Stimulated activated CD4-positive, alpha-beta T cell treated with anti-CD3 and anti-CD28 coated beads, Interleukin-4, amount 100 ng/mL, for 48 hours (primary cell): ENCODE measurements at places on chromosomes 11 and 22.

DNA sequence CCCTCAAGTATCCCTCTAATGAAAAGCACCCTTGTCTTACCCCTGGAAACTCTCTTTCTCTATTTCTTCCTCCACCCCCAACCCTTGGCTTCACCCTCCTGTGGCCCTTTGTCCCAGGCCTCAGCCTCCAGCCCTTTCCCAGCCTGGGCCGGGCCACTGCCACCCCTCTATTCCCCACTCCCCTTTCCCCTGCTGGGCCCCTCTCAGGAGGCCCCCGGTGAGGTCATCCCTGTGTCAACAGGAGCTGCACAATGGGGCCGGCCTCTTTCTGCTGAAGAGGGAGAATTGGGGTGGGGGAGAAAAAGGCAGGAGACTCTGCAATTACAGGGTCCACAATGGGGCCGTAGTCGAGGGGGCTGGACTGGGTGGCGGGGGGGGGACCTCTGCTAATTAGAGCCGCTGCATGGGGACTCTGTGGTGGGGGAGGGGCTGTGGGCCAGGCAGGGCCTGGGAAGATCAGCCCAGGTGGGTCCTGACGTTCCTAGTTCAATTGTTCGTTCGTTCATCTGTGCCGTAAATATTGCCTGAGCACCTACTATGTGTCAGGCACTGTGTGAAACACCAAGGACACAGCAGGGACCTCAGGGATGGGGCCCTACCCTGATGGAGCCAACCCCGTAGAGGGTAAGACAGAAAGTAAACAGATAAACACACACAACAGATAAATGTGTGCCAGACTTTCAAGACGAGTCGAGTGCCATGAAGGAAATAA lies 18.5 kb upstream of the MPPED1 start:
- no peak for DNase-seq

GRCh38 chr11:13760115-13760514 lies 91.6 kb downstream of the FAR1 start:
- no peak for DNase-seq

DNA sequence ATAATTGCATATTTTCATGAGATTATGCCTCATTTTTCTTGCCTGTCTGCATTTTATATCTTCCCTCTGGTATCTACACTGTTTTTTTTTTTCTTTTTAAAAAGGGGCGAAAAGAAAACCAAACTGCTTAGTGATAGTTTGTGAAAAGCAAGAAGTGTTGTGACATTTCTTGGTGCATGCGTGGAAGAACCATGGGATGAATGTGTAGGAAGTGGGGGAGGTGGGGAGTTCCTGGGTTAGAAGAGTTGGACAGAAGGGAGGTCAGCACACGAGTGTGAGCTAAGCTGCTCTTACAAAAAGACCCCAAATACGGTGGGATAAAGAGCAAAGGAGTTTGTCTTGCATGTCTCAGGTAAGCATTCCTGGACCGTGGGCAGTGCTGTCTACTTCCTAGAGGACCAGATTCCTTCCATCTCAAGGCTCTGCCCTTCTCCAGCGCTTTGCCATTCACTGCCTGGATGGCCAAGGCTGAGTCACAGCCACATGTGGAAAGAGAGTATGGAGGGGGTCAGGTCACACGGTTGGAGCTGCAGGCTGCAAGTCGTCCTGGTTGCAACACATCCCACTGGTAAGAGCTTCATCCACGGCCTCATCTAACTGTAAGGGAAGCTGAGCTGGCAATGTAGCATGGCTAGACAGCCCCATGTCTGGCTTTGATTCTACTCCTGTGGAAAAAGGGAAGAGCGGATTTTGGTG lies 300.6 kb downstream of the DDX10 start:
- DNase-seq = no peak

DNA sequence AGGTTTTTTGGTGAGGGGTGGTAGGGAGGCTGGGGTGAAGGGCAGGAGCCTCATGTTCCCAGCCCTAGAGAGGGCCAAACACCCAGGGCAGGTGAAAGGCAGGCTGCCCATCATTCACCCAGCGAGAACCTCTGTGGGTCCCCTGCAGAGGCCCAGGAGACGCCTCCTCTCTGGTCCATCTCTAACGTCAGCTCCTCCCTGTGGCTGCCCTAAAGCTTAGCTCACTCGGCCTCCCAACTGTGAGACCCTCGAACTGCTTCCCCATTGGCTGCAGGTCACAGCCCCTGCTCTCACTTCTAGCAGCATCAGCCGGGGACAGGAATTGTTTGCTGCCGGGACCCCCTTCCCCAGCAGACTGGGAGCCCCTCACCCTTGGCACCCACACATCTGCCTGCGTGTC lies 615 bp upstream of the NFAM1 start:
- no peak for DNase-seq

DNA sequence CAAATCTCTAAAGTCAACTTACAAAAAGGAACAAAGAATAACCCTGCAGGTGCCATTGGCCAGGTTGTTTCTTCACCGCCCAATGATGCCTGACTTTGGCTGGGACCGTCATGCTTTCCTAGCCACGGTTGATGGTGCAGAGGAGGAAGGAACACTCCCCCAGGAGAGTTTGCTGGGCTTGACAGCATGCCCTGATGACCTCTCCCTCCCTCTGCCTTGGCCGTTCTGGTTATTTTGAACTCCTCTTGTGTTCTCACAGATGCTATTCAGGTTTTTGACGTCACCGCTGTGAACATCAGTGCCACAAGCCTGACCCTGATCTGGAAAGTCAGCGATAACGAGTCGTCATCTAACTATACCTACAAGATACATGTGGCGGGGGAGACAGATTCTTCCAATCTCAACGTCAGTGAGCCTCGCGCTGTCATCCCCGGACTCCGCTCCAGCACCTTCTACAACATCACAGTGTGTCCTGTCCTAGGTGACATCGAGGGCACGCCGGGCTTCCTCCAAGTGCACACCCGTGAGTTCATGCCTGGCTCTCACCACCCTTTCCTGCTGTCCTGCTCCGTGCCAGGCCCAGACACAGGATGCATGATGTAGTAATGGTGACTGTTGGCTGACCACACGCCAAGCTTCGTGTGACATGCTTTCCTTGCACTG lies 89.0 kb upstream of the OR4B1 start:
- no peak for DNase-seq

- no peak for DNase-seq
Observed at GRCh38 chr11:23725752-23726151, 771.1 kb upstream of the LUZP2 start.

DNA sequence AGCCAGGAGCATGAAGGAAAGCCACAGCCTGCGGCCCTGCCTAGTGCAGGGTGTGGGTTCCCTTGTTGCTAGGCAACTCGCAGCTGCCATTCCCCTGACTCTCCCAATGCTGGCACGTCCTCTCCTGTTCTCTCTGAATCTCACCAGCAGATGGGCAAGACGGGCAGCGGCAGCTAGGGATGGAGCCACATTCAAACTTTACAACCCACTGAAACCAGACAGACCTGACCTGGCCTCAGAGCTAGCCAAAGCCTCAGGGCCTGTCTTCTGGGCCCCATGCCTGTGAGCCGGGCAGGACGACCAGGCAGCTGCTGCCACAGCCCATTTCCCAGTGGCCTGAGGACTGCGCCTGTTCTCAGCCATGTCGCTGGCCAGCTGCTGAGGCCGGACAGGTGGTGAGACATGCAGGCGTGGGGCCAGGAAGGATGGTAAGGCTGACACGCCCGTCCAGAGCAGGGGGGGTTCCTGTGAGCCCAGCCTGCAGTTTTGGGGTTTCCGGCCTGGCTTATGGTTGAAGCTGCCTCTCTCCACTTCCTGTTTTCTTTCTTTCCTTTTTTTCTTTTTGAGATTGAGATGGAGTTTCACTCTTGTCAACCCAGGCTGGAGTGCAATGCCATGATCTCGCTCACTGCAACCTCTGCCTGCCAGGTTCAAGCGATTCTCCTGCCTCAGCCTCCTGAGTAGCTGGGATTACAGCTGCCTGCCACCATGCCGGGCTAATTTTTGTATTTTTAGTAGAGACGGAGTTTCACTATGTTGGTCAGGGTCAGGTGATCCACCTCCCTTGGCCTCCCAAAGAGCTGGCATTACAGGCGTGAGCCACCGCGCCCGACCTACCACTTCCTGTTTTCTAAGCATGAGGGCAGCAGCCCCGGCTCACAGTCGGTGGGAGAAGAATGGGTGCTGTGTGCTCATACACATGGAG lies 4.1 kb downstream of the SUN2 start:
- no peak for DNase-seq

- peak; percentile 9 for DNase-seq
Observed at GRCh38 chr11:76048763-76049162, 157.5 kb downstream of the WNT11 start.

- no peak for DNase-seq
Observed at GRCh38 chr11:50088231-50088630, 55.6 kb downstream of the OR4C45 start.

DNA sequence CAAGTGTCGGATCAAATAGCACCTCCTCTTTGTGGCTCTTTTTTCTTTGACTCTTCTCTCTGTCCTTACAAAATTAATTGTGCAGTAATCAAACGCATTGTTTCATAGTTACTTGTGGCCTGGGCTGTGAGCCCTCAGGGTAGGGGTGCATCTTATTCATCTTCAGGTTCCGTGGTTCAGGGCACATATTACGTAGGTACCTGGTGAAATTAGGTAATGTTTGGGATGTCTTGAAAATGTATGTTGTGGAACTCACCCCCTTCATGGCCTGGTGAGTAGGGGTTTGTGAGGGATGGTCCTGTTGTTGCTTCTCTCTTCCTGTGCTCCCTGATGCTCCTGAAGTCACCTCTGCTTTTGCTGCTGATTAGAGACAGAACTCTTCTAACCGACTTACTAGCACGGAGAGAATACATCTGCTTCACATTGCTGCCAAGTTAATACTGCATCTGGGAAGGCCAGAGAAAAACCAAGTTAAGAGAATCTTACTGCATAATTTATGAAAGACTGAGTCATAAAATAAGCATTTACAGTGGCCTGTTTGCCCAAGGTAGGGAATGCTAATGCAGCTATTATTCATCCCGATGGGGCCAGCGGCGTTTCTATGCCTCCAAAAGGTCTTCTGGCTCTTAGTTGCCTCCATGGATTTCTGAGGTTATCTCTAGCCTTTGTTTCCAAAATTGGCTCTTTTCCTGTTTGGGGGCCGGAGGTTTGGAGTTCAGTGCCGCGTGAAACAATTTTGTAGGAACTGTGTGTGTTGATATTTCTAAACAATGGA lies 66.9 kb downstream of the TBC1D22A start:
- DNase-seq = no peak

GRCh38 chr11:130897262-130898182 lies 18.8 kb downstream of the SNX19 start:
- no peak for DNase-seq

DNA sequence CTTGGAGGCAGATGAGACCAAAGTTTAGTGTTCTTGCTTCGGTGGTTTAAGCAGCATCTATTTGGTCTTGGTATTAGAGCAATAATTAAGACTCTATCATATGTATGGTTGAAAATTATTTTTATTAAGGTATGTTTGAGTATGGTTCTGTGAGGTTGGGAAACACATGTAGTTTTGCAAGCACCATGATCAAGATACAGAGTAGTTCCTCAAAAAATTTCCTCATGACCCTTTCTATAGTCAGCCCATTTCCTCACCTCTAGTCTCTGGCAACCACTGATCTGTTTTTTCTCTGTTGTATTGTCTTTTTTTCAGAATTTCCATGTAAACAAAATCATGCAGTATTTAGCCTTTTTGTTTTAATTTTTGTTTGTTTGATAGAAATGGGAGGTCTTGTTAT lies 18.4 kb downstream of the MTMR3 start:
- no peak for DNase-seq
